ENCODE measurements at places on chromosomes 5 and 9.

GRCh38 chr5:24177821-24178220 lies 467.0 kb downstream of the CDH10 start:
- DNase-seq: no peak

- DNase-seq: no peak
These were observed 535.3 kb downstream of the EFNA5 start for GRCh38 chr5:107135391-107135790.

DNA sequence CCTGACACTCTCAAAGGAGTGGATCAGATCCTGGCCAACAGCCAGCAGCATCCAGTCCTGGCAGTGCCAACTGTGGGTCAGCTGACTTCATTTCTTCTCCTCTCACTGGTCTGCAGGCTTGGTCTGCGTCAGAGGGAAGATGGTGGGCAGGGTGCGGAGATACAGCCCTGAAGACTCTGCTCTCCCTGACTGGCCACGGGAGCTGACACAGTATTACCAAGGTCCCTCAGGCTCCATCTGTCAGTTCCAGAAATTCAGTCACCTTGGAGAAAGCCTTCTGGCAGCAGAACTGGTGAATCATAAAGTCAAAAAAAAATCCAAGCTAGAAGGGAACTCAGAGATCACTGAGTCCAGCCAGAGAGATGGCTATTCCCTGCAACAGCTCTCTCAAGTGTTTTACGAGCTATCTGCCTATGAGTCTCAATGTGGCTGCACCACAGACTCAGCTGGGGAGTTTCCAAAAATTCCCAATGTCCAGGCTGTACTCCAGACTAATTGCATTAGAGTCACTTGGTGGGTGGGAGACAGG lies 27.9 kb downstream of the C1QTNF2 start:
- DNase-seq: no peak

DNA sequence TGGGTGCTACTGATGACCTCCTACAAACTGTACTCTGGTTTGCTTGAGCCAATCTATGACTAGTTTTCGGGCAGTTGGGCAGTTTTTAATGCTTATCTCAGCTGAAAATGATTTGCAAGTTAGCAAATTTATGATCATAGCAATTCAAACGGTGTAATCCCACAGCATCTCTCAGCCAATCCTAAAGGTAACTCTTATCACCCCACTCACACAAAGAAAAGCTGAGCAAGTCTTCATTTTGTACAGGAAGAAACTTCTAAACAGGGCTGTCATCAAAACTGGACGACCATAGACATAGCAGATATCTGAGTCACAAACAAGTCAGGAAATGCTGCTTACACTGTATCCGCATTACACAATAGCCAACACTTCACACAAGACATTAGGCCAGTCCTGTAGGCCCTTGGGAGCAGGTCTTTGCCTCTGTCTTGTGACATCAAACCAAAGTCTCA lies 2.6 kb upstream of the ENC1 start:
- no peak for DNase-seq

DNA sequence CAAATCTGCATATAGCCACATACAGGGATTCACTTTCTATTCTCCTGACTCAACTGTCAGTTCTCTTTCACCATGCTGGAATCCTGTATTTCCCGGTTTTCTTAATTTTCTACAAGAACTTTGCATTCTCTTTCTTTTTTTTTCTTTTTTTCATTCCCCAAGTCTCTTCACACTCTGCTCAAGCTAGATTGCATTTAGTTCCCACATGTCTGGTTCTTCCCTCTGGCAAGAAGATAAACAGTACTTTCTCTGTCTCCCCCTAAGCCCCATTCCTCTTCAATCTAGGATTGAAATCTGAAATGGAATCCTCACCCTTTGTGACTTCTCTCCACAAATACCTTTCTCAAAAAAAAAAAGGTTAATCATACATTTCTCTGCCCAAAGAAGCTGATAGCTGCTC lies 64.2 kb upstream of the SLC12A2 start:
- no peak for DNase-seq

- DNase-seq: peak; percentile 76
These were observed 17.5 kb downstream of the IRF1 start for GRCh38 chr5:132473019-132473531.
